ENCODE measurements at places on chromosomes 2 and 18.
A peak's percentile ranks its signal among the peaks of the same experiment; 100 is the strongest.

- DNase-seq, result peak; percentile 66
Measured at GRCh38 chr2:88590998-88591613, 36.2 kb downstream of the EIF2AK3 start.

DNA sequence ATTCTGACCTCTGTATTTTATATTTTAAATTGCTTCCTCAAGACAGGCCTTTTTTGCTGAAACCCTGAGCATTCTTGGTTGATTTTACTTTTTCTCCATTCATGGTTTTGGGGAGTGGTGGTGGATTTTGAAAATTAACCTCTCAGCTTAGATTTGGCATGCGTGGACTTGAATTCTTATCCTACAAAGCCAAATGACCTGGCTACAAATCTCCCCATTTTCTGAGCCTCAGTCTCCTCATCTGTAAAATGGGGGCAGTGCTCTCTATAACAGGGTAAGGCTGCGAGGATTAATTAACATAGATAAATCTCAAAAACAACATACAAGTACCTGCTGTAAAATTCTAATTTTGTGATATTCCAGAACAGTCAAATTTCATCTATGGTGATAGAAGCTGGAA, 103.4 kb upstream of the CDCA7 start:
- DNase-seq, result no peak

- no peak for DNase-seq
Measured at GRCh38 chr2:199570934-199571333, 113.2 kb upstream of the SATB2 start.

GRCh38 chr2:39679805-39680204, 14.1 kb downstream of the TMEM178A start:
- no peak for DNase-seq

DNA sequence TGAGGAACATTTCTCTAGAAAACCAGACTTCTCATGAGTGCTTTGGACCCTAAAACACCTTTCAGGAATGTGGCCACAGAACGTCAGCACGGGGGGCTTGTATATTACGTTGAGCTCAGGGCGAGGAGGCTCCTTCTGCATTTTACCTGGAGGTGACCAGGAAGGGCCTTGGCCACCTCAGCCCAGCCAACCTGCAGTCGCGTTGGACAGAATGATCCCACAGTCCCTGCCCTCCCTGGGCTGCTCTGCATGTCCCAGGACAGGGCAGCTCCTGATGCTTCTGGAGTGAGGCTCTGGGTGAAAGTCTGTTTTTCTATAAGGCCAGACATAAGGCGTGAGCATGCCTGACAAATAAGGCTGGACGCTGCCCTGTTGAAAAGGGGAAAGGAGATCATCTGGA, 121.9 kb downstream of the NDUFA10 start:
- DNase-seq, result no peak

GRCh38 chr2:118773826-118774225, 73.6 kb downstream of the EN1 start:
- DNase-seq, result no peak

GRCh38 chr2:19543663-19544383, 185.4 kb upstream of the OSR1 start:
- DNase-seq, result no peak

- DNase-seq, result no peak
Measured at GRCh38 chr2:54065411-54065810, 50.0 kb upstream of the ACYP2 start.

DNA sequence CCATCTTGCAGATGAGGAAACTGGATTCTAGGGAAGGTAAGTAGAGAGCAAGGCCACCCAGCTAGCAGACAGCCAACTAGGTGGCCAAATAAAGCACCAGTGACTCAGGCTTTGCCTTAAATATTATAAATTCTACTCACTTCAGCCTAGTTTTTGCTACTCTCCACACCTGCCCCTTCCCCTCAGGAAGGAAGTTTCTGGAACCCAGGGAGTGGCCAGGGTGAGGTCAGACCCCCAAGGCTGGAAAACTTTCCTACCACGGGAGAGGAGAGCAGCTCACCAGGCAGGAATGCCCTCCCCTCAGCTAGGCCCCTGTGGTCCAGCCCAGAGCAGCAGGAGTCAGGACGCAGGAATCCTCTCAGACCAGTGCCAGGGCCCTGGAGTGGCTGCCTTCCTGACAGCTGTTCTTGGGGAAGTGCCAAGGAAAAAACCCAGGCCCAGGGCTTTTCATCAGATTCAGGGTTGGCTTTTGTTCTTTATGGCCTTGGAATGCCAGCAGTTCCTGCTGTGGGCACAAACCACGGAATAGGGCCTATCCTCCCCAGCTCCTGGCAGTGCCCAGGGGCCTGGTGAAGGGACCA, 5.1 kb upstream of the PAX8 start:
- DNase-seq, result no peak

- peak; percentile 17 for DNase-seq
Measured at GRCh38 chr2:112869258-112869842, 32.8 kb upstream of the IL1B start.

DNA sequence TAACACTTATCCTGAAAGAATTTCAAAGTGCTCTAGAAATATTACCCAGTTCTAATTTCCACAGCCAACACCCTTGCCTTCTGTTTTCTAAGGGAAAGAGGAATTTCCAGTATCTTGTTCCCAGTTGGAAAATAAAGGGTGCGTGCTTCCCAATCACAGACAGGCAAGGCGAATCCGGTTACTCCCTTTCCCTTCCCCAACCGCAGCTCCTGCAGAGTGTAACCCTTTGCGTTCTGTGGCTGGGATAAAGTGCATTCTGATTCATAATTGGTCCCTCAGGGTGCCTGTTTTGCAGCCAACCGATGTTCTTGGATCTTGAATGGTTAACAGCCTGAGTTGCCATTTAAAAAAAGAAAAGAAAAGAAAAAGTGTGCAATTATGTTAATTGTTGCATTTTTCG, 40.6 kb upstream of the PGAP1 start:
- DNase-seq, result no peak

- peak; percentile 71 for DNase-seq
Measured at GRCh38 chr2:223837287-223838061, at the start of gene AP1S3. Gene AP1S3 (minus strand): TSS chr2:223837582. CDS start chr2:223837450, 132 bp downstream.

GRCh38 chr18:51290860-51291259, 93.4 kb upstream of the MEX3C start:
- no peak for DNase-seq

DNA sequence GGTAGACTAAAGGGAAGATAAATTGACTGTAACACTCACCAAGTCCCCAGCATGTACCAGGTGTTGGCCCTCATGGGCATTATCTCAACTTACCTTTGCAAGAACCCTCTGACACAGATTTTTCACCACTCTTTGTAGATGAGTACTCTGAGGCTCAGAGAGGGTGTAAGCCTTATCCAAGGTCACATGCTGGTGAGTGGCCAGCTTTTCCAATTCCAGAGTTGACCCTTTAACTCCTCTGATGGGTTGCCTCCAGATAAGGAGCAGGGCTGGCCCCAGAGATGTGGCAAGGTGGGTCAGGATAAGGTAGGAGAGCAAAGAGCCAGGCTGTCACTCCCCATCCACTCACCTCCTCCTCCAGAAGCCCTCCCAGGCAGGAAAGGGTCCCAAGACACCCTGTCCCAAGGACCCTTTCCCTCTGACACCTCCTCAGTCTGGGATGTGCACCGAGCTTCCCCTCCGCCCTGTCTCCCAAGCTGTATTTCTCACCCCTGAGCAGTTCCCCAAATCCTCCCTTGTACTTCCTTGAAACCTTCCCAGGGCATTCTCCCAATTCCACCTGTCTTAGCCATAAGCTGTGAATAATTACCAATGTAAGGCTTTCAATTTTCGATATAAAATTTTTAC, 165.9 kb downstream of the ZFP36L2 start:
- no peak for DNase-seq

DNA sequence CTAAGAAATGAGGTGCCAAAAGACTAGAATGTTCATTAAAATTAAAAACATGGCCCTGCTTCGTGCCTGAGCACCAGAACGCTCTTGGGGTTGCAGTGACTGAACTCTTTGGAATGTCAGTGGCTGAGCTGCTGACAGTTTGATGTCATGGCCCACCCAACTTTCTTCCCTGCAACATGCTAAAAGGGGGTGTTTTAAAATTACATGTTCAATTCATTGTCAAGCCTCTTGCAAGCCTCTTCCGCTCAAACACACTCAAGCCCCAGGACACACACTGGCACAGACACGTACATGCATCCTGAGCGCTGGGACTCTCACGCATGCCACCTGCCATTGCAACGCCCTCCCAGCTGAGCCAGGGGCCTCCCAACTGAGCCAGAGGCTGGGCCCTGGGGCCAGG, 12.6 kb downstream of the RUFY4 start:
- no peak for DNase-seq

DNA sequence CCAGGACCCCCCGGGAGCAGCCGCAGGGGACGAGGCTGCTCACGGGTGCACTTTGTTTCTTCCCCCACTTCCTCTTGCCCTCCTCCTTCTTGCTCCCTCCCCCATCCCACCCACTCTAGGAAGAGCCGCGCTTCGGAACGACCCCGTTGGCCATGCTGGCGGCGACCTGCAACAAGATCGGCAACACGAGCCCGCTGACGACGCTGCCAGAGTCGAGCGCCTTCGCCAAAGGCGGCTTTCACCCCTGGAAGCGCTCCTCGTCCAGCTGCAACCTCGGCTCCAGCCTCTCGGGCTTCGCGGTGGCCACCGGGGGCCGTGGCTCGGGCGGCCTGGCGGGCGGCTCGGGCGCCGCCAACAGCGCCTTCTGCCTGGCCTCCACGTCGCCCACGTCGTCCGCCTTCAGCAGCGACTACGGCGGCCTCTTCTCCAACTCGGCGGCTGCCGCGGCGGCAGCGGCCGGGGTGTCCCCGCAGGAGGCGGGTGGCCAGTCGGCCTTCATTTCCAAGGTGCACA, 1.3 kb downstream of the SP9 start:
- no peak for DNase-seq

DNA sequence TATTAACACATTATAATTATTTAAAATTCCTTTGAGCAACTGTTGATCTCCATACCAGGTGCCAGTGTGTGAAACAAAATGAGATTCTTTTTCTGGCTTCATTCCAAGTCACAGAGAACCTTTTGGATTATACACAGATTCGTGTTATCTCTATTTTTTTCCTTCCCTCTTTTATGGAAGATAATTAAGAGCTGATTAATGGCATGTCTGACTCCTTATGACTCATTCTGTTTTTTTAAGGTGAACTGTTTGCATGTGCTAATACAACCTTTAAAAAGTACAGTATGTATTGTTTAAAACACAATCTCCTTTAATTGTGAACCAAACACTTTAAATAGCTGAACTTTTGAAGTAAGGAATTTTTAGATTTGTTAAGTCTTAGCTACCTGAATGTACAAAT, 39.3 kb downstream of the PELI1 start:
- DNase-seq, result no peak

DNA sequence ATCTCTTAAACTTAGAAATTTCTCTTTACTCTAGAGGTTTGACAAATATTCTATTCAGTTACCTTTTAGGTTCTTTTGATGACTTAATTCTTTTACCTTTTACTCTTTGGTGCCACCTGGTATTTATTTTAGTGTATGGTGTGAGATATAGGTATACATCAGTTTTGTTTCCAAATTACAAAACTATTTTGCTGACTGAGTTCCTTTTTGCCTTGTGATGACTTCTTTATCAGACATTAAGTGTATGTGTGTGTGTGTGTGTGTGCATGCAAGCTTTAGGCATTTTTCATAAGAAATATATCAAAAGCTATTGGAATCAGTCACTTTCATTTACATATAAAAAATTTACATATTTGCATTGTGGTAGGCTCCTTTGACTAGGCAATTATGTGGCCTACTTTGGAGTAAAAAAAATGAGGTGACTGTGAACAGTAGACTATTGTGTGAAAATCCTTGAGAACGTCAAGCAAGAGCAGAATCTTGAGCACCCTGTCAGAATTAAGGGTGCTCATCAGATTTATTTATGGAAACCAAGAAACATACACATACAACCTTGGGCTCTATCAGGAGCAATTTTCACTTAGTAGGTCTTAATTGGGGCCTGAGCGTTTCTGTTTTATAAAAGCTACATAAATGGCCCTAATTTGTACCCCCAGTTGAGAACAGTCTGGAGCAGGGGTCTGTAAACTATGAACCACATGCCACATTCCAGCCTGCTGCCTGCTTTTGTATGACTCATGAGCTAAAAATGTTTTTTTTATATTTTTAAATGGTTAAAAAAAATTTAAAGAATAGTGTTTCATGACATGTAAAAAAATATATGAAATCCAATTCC, 415.9 kb downstream of the SLC4A3 start:
- no peak for DNase-seq

DNA sequence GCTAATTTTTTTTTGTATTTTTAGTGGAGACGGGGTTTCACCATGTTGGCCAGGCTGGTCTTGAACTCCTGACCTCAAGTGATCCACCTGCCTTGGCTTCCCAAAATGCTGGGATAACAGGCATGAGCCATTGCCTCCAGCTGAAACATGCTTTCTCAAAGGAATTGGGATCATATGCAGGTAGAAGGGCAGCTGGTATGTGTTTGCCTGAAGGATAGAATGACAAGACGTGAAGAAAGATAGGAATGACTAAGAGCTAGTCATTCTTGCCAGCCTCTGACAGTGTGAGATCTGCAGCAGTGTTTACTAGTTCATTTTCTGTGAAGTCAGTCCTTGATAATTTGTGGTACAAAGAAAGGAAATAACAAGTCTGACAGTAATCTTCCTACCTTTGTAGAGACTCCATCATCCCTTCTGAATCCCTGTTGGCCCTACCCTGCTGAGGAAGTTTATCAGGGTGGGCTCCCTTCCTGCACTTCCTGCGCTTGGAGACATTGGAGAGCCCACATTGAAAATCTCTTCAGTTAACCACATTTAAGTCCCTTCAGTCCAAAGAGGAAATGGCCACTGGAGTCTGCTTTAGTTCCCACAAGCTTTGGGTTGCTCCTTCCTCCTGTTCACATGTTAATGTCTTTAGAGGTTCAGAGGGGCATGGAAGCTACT, 14.7 kb downstream of the CFLAR start:
- no peak for DNase-seq

- no peak for DNase-seq
Measured at GRCh38 chr2:237440819-237441281, 26.9 kb upstream of the COL6A3 start.

- DNase-seq, result no peak
Measured at GRCh38 chr2:118865106-118865505, 17.7 kb upstream of the EN1 start.

- no peak for DNase-seq
Measured at GRCh38 chr2:25894135-25894830, 16.0 kb upstream of the ASXL2 start.

GRCh38 chr2:17798338-17798737, 17.9 kb upstream of the MSGN1 start:
- no peak for DNase-seq

- DNase-seq, result no peak
Measured at GRCh38 chr2:165902934-165903333, 50.6 kb downstream of the TTC21B start.

DNA sequence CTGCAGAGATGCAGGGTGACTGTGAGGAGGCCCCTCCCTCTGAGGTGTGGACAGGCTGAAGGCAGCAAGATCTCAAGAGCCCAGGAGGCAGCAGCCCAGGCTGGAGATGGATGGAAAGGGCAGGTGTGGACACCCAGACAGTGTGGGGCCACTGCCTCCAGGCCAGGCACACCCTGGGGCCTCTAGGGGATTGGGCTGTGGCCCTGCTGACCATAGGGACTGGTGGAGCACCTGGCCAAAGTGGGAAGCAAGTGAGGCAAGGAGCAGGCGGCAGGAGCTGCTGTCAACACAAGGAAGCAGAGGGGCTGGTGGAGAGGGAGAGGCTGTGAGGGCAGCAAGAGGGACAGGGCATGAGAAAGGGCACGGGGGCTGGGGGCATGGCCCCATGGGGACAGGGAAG, 10.8 kb downstream of the SNED1 start:
- no peak for DNase-seq

GRCh38 chr2:197144183-197144582, 166.4 kb downstream of the ANKRD44 start:
- DNase-seq, result no peak

GRCh38 chr2:151261977-151262291, 271 bp upstream of the RBM43 start:
- no peak for DNase-seq
